ENCODE measurements at places on chromosomes 12 and 14. TPM values are rescaled to one million over a fixed set of nuclear protein-coding genes. Genes with fewer than 3 reads are reported as not detected.

NGB gene
- total RNA-seq: not detected

RNASE3 gene
- not detected for total RNA-seq

PRR4 gene
- 3.2 TPM for total RNA-seq

WSCD2 gene
- not detected for total RNA-seq

HOXC12 gene
- not detected for total RNA-seq

KDM2B gene
- total RNA-seq: 61.0 TPM

AMN gene
- 1.0 TPM for total RNA-seq

SPATA7 gene
- total RNA-seq: 3.0 TPM

CLEC6A gene
- total RNA-seq: not detected

AMHR2 gene
- not detected for total RNA-seq

LPCAT3 gene
- 17.3 TPM for total RNA-seq

TAS2R42 gene
- not detected for total RNA-seq

EIF2S3B gene
- total RNA-seq: 3.3 TPM

PIWIL1 gene
- total RNA-seq: not detected

KRT86 gene
- not detected for total RNA-seq

MYF5 gene
- total RNA-seq: not detected

SMIM41 gene
- not detected for total RNA-seq

TAS2R13 gene
- total RNA-seq: 0.31 TPM

LTBR gene
- 1.6 TPM for total RNA-seq

C12orf54 gene
- total RNA-seq: not detected
